IPS DF 6.9 (cell line): ENCODE measurements at places on chromosomes 3 and 15.

- no peak for DNase-seq
Observed at GRCh38 chr3:53991240-53991639, 99.6 kb upstream of the SELENOK start.

DNA sequence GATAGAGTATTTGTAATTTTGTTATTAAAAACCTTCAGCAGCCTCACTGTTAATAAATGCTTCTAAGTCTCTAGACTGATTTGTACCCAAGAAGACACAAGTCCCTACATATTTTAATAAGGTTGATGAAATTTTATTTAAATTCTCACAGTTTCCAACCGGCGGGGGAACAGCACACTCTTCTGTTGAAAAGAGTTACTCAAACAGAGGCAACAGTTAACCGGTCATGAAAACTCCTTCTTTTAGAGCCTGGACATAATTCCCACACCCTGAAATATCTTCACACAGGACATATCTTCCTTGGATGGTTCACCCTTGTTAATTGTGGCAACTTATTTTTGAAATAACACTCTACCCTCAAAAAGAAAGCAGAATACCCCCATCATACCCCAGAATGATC lies 278.8 kb downstream of the FOXP1 start:
- DNase-seq = no peak

DNA sequence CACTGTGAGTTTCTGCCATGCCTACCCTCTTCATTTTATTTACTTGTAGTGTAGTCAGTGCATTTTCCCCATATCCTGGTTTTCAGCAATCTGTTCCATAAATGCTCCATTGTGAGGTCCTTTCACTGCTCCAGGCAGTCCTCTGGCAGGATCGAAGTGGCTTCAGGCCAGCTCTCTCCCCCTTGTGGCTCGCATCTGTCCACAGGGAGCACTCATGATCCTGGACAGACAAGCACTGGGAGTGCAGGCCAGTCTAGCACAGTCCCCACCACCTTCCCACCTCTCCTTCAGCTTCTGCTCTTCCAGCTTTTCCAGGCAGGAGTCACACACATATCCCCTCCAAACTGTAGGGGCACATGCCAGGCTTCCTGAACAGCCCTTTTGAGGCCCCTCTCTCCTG lies 173.6 kb downstream of the PPM1L start:
- no peak for DNase-seq

DNA sequence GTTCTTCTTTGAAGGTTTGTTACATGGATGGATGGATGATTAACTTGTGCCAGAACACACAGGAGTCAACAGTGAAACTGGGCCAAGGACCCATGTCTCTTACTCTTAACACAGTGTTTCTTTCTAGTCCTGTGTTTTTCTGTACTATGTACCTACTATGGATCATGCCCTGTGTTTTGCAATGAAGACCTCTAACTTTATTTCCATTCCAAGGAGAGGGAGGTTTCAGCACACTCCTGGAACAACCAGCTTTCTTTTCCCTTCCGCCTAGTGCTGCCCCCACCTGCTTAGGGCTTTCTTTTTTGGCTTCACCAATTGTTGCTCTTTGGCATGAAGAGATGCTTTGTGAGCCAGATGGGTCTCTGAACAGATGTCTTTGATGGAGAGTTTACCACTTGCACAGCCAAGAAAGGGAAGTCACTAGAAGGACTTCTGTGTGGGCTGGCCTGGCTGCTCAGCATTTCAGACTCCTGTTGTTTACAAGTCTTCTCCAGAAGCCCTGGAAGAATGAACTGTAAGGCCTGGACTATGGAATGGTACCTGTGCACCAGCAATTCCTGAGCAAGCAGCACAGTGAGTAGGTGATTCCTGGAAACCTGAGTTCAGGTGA lies 44.5 kb downstream of the SNAPC5 start:
- no peak for DNase-seq

DNA sequence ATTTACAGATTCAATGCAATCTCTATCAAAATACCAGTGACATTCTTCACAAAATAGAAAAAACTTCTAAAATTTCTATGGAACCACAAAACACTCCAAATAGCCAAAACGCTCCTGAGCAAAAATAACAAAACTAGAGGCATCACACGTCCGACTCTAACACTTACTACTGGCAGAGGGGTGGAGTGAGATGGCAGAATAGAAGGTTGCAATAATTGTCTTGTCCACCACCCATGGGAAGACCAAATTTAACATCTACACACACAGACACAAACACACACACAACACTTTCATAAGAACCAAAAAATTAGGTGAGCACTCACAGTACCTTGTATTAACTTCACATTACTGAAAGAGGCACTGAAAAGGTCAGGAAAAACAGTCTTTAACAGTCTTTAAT lies 21.3 kb upstream of the KPNA4 start:
- DNase-seq = no peak

DNA sequence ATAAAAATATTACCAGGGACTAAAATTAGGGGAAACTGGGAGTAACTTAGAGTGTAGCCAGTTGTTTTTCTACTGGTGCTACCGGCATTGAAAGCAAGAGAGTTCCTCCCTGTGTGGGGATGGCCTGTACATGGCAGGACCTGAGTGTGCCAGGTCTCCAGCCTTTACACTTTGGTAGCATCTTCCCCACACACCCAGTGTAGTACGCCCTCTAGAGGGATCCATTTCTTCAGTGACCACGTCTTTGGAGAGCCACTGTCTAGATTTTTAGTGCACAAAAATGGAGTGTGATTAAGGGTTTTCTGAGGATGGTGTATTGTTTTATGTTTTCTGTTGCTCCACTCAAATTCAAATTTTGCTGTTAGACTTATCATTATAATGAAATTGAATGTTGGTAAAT lies 507.0 kb upstream of the TPRG1 start:
- DNase-seq = no peak

DNA sequence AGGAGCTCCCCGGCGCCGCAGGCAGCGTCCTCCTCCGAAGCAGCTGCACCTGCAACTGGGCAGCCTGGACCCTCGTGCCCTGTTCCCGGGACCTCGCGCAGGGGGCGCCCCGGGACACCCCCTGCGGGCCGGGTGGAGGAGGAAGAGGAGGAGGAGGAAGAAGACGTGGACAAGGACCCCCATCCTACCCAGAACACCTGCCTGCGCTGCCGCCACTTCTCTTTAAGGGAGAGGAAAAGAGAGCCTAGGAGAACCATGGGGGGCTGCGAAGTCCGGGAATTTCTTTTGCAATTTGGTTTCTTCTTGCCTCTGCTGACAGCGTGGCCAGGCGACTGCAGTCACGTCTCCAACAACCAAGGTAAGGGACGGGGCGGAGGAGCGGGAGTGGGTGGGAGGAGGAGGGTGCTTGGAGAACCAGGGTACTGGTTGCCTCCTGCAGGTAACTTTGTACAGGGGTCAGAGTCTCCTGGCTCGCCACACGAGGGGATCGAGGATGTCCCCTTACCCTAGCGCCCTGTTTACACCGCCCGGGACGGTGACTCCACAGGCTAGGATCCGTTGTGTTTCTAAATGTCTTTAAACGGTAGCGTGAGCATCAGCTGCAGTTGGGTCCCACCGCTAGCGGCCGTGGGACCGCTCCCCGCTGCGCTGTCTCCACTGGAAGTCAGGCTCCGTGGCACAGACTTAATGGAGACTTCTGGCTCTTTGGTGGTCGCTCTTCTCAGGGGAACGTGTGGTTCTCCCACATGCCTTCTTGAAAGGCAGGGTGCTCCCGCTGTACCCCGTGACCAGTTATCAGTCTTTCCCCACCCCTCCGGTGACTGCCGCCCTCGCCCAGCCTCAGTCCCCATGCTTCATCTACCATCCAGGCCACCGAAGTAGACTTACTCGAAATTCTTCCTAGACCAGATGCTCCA lies 515 bp downstream of the EPHA6 start:
- DNase-seq = no peak

GRCh38 chr15:96860741-96861140 lies 530.2 kb downstream of the NR2F2 start:
- DNase-seq = no peak

GRCh38 chr3:150410311-150411105 lies 2.4 kb downstream of the TSC22D2 start:
- no peak for DNase-seq

DNA sequence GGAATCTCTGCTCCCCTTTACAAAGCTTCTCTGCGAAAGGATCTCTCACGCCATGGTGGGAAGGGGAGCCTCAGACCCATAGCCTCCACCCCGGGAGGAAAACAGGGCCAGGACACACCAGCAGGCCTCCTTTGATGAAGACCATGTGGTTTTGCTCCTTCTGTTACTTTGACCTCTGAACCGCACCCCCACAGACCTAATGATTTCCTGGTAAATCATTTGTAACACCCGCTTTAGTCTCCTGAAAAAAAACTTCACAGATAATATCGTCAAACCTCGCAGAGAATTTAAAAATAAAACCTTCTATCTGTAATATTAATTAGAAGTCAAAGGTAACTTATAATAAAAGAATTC lies 18.3 kb downstream of the CPN2 start:
- DNase-seq = no peak

- DNase-seq = no peak
Observed at GRCh38 chr3:166526881-166527280, 689.7 kb upstream of the BCHE start.

DNA sequence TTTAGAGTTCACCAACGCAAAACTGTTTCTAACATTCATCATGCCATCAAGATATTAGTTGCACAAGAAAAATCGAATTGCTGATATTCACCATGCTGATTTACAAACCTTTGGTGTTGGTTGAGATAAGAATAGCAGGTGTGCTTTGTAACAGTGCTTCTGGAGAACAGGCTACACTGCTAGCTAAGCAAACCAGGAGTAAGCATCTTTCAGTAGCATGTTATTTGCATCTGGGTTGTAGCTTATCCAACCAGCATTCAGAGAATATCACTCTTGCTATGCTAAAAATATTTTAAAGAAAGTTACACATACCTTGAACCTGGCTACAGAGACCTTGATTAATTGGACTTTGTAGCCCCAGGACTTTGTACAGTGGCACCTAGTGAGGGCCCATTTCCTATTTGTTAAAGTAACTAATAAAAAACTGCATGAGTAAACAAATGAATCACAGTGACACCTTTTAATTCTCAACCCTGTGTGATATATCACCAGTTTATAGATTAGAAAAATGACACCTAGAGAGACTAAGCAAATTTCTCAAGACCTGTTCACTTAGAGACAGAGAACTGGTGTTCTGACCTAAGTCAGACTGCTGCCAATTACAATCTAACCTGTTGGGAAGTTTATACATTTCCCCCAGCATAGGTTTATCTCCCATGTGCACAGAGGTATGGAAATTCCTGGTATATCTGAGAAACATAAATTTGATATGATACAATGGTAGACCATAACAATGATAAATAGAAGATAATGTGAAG lies 435.5 kb upstream of the TGFBR2 start:
- DNase-seq = no peak

- no peak for DNase-seq
Observed at GRCh38 chr3:58059349-58060321, 51.4 kb downstream of the FLNB start.

DNA sequence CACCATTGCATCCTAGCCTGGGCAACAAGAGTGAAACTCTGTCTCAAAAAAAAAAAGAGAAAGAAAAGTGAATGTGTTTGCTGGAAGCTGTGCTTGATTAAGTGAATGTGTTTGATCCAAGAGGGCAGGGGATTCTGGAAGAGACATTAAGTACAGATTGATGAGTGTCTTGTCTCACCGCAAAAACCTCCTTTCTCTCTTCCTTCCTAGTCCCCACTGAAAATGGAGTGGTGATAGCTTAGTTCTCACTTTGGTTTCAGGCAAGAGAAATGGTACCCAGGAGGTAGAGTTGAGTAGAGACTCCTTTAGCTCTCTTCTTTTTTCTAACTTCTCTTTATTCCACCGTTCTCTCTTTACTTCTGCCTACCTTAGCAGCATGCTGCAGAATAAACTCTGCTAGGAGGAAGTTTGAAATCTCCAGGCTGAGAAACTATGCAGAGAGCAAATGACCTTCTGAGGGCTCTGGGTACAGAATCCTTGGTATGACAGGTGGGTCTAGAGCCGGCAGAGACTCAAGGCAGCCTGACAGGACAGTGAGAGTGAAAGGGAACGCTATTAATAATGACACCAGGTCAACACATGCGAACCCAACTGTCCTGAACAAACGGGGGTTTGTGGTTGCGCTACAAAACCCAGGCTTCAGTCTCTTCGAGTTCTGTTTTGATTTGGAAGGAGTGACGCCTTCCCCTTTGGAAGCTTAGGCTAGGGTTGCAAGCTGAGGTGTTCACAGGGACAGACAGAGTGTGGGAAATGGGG lies 74.9 kb downstream of the SMAD3 start:
- DNase-seq = no peak

DNA sequence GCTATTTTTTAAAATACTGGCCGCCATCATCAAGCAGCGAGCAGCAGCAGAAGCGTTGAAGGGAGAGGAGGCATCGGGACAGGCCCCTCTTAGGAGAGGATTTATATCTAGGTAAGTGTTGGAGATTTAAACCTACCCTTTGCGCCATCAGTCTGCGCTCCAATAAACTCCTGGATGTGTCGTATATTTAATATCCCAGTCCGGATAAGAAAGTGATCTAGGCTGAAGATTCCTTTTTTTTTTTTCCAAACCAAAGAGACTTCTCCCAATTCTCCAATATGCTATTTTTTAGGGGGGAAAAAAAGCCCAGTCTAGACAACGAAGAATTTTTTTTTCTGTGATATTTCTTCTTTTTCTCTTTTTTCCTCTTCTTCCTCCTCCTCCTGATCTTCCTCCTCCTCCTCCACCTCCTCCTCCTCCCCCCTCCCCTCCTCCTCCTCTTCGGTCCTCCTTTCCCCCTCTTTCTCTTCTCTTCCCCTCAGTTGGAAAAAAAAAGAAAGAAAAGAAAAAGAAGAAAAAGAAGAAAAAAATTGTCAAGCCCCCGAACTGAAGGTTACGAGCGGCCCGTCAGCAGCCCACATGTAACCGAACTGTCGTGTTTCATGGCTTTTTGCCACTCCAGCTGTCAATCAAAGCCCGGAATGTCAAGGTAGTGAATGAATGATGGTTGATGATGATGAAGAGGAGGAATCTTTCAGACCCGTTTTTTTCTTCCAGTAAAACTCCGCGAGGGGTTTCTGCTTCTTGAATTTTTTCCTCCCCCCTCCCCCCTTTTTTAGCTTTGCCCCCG lies 835 bp downstream of the MEIS2 start:
- DNase-seq = no peak

DNA sequence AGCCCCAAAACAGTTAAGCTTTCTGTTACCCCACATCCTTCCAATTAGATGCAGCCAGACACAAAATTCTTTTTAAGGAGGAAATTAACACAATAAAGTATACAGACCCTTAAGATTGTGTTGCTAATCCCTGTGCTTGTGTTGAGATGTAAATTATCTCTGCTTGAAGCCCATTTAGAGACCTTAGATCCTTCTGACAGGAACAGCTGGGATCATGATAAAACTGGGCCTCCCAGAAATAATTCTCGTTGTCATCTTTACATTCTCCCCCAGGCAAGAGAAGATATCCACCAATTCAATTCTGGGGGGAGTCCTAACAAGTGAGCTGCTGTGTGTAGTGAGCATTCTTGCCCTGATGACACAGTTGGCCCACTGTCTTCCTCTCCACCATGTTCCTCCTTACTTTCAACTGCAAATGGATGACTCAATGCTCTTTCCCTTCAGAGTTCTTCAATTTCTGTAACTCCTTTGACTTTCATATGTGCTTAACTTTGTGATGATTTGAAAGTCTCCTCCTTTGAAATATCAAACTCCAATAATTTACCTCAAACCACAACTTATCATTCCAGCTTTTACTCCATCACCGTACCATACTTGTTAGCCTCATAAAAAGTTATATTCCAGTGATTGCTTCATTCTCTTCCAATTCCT lies 186.6 kb downstream of the RAP2B start:
- DNase-seq = peak; percentile 33
